ENCODE measurements at places on chromosomes 16 and 17.

DNA sequence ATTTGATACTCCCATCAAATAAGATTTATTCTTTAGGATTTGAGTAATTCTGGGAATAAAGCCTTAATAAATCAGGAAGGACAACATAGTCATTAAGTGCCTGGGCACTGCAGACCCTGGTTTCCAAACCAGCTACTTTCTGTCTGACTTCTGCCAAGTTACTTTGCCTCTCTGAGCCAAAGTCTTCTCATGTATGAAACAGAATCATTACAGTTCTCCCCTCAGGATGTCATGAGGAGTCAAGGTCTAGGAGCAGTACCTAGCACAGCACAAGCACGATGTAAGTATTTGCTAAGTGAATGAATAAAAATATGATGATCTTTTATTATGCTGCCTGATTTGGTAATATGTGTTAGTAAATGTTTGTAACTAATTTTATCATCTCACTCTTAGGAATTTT lies 30.4 kb upstream of the HEATR6 start:
- no peak for DNase-seq

DNA sequence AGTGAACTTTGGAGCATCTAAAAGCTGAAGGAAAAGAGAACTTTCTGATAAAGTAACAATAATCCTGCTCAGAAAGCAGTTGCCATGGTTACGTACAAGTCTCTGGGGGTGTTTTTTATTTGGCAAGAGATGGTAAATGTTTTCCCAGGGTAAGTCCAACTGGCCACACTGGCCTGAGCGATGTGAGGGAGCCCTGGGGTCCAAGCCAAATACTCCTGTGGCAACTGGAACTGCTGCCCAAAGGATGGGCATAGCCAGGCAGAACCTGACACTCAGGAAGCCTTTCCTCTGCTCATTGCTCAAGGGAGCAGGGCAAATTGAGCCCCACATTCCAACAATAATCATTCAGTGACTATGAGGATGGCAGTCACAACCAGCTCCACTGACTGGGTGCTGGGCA lies 26.8 kb upstream of the WSCD1 start:
- DNase-seq, result no peak

- DNase-seq, result no peak
Measured at GRCh38 chr16:381012-381788, 578 bp downstream of the PGAP6 start.

DNA sequence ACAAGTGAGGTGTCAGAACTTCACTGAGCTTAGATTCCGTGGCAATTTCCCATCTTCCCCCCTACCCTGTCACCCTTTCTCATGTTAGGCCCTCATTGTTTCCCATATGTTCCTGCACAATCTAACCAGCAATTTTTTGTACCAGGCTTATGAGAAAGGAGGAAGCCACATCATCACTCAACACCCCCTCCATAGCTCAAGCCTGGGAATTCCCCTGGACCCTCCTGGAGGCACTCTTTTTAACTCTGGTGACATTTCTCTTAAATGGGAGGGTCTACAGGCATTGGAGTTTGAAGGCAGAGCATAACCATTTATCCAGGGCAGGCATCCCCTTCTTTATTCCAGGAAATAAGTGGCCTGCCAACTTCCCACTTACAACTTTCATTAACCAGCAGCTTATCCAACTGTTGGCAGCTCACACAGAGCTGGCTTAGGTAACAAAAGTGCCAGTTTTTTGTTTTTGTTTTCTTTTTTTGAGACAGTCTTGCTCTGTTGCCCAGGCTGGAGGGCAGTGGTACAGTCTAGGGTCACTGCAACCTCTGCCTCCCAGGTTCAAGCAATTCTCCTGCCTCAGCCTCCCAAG lies 10.4 kb upstream of the GLG1 start:
- DNase-seq, result no peak

DNA sequence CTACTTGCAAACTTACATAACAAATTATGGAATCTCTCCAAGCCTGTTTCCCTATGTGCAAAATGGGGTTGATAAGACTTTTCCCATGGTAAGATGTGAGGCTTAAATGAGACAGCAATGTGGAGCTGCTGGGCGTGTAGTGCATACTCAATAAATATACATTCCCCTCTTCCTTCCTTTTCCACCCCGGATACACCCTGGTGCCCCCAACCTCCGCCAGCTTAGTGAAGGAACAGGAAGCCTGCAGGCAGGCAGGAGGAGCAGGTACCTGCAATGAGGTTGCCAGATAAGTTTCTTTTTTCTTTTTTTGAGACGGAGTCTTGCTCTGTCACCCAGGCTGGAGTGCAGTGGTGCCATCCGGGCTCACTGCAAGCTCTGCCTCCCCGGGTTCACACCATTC lies 14.9 kb downstream of the C17orf50 start:
- no peak for DNase-seq

DNA sequence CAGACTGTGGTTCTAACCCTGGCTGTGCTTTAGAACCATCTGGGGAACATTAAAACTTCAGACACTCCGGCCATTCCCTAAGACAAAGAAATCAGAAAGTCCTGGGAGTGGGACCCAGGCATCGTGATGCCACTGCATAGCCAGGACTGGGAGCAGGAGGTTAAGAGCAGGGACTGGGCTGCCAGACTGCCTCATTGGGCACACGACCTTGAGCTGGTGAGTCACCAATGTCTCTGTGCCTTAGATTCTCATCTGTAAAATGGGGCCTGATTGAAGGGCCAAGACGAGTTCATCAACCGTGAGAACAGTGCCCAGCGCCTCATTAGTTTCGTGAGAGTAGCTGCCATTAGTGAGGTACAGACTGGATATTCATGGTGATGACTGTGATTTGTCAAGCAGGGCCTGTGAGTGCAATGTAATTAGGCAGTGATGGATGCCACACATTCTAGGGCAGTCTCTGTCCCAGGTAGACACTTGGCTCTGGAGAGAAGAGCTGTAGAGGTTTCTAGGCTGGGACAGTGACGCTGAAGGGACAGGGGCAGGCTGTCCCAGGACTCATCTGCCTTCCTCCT lies 196.8 kb downstream of the NTN1 start:
- no peak for DNase-seq

- DNase-seq, result no peak
Measured at GRCh38 chr17:17837966-17838962, 1.5 kb upstream of the SREBF1 start.

- no peak for DNase-seq
Measured at GRCh38 chr17:18877104-18877645, 19.2 kb downstream of the PRPSAP2 start.

DNA sequence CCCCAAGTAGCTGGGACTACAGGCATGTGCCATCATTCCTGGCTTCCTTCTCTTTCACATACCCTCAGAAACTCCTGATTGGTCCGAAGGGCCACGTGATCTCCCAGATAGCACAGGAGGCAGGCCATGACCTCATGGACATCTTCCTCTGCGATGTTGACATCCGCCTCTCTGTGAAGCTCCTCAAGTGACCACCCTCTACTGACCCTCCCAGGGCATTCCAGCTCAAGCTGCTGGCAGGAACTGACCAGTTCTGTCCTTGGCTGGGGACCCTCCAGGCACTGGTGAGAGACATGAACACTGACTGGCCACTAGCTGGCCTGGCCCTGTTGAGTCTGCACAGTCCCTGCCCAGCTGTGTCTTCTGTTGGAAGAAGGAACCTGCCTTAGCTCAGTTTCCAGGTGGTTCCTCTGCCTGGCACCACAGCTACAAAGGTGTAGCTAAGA lies 5.6 kb downstream of the ERAL1 start:
- no peak for DNase-seq

- no peak for DNase-seq
Measured at GRCh38 chr17:70906808-70907207, 737.5 kb downstream of the KCNJ2 start.

- no peak for DNase-seq
Measured at GRCh38 chr17:56096026-56096810, 57.1 kb upstream of the ANKFN1 start.

GRCh38 chr17:47959825-47960655 lies 2.4 kb upstream of the PRR15L start:
- DNase-seq, result no peak

DNA sequence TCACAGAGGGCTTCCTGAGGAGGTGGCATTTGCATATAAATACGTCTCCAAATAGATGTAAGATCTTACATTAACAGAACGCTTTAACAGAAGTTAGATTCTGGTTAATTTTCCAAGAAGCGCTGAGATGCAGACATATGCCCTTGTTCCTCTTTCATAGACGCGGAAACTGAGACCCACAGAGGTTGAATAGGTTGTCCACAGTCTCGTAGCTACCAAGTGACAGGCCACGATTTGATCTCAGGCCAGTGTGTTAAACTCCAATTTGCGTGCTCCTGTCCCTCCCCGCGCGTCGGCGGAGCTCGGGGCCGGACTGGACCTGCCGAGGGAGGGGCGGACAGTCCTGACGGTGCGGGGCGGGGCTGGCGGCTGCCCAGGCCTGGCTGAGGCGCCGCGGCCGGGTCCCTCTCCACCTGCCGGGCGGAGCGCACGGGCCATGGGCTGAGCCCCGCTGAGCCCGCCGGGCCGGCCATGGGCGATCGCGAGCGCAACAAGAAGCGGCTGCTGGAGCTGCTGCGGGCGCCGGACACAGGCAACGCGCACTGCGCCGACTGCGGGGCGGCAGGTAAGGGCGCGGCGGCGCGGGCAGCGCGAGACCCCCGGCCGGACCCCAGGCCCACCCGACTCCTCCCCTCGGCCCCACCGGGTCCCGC lies at the start of gene ADAP2:
Gene ADAP2, plus strand, starts transcription at position 402 of the 653 bp plus-strand sequence. Its CDS starts 70 bp downstream, at position 472.
- DNase-seq, result no peak

DNA sequence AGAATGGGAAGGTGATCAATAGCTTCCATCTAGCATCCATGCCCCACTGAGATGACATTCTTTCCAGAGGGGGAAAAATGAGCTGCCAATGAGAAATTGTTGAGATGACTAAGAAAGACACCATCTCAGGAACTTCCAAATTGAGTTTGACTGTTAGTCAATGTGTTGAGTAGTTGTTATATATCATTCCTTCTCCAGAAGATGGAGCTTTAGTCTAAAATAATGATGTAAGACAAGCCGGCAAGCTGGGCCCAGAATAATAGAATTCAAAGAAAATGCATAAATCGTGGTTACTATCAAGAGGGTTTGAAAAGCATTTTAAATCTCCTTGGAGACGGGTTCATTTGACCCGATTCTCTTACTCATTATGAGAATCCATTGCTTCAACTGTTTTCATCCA lies 71.0 kb upstream of the ATF7IP2 start:
- DNase-seq, result no peak

GRCh38 chr17:1241929-1242328 lies 28.3 kb upstream of the BHLHA9 start:
- no peak for DNase-seq

DNA sequence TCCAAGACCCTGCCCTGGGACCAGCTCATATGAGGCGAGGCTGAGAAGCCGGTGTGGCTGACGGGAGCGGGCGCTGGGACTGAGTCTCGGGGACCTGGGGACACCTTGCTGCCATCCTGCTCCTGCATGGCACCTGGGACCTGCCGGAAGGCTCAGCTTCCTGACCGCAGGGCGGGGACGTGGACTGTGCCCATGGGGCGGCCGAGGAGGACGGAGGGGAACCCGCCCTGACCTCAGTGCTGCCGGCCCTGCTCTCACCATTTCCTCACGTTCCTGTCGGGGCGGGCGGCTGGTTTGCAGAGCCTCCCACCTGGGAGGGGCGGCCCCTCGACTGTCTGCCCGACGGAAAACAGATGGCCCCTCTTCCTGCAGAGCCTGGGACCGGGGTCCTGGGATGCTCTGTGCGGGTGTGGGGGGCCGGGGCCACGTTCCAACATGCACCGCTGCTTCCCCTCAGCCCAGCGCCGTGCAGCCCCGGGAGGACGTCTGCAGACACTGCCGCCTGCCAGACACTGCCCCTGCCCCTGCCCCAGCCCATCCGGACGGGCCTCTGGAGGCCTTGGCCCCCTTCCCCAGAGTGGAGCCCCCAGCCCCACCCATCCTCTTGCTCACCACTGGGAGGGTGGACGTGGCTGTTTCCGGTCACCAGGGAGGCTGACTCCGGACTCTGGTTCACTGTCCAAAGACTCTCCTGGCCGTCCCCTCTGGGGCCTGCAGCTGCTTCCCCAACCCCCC lies 43.9 kb upstream of the SSTR5 start:
- DNase-seq, result no peak

- DNase-seq, result no peak
Measured at GRCh38 chr16:47976636-47977210, 179.1 kb downstream of the ABCC12 start.

GRCh38 chr17:37502009-37502936 lies 12.6 kb downstream of the DUSP14 start:
- no peak for DNase-seq

DNA sequence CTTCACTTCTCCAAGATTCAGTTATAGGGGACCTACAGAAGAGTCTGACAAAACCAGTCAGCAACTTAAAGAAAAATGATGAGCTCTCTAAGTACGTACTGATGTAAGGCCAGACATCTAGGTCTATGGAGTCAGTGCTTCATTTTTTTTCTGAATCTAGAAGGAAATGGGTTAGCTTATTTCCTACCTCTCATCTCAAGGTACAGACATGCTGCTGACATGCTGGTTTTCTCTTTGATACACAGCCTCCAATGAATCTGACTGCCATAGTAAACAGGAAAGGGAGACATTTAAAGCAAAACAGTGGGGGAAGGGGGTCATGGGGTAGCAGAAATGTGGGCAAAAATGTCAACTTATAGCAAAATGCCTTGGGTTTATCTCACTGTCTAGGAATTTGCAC lies 16.4 kb downstream of the CDR2 start:
- no peak for DNase-seq

GRCh38 chr17:47254403-47254943 lies 846 bp downstream of the ITGB3 start:
- DNase-seq, result no peak

DNA sequence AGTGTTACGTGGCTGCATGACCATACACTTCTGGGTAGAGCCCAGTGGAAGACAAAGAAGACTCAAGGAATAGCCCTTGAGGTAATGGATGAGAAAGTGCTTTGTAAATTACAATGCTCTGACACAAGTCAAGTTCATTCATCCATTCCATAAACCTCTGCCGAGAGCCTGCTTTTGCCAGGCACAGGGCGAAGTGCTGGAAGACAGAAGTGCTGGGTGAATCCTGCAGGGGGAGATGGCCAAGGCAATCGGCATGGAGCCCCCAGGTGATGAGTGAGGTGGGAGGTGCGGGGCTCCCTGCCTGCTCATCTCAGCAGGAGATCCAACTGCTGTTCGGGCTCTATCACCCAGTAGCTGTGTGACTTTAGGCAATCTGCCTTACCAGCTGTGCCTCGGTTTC lies 2.8 kb upstream of the SOCS3 start:
- no peak for DNase-seq

DNA sequence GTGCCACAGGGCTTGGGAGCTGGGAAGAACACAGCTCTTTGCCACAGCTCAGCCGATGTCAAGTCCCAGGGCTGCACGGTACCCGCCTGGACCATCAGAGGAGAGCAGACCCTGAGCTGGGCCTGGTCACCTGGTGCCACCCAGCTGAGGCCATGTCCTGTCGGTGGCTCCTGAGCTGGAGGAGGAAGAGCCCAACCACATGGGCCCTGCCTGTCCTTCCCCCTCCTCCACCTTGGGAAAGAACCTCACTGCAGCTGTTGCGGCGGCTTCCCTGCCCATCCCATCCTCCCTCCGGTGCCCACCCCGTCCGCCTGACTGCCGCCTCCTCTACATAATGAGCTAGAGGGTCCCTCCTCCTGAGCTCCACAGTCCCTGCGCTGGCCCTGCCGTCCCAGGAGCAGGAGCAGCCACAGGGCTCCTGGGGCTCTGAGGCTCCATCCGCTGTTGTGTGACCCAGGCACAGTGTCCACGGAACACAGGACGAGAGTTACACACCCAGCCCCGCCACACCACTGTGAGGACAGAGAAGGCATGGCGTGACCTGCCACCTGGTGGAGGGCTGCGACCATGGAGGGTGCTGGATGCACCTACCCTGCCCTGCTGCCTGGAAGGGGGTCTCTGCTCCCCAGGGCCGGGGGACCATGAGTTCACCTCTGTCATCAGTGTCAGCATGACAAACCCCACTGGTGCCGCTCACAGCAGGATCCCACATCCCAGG lies 21.4 kb upstream of the CHMP6 start:
- no peak for DNase-seq

GRCh38 chr17:72423286-72423589 lies 302.4 kb downstream of the SOX9 start:
- DNase-seq, result no peak
